Stimulated activated CD8-positive, alpha-beta memory T cell treated with anti-CD3 and anti-CD28 coated beads, Interleukin-12 subunit alpha, Interleukin-12 subunit beta, amount 100 ng/mL, for 4 hours (primary cell): ENCODE measurements at places on chromosomes 3 and 15.
A peak's percentile ranks its signal among the peaks of the same experiment; 100 is the strongest.

DNA sequence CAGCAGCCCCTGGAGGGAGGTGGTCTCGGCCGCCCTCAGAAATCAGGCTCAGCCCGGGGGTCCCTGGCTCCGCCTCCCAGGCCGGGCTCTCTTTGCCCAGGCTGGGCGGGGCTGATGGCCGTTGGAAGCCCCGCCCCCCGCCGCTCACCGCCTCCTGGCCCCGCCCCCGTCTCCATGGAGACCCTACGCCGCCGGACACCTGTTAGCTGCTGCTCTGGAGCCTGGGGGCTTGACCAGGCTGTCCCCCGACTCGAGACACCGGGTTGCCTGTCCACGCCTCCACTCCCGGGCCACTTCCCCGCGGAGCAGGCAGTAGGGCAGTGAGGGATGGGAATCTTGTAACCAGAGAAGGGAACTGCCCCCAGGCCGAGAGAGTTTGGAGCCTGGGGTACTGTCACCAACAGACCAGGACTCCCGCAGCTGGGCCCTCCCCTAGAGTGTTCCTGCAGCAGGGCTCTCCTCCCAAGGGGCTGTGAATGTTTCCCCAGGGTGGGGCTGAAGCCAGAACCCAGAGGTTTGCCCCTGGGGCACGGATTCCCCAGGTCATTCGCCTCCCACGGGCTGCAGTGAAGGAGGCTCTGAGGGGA, 27.8 kb upstream of the RPL32 start:
- DNase-seq: peak; percentile 13

GRCh38 chr15:100601617-100602063, 344 bp downstream of the LINS1 start:
- no peak for DNase-seq

DNA sequence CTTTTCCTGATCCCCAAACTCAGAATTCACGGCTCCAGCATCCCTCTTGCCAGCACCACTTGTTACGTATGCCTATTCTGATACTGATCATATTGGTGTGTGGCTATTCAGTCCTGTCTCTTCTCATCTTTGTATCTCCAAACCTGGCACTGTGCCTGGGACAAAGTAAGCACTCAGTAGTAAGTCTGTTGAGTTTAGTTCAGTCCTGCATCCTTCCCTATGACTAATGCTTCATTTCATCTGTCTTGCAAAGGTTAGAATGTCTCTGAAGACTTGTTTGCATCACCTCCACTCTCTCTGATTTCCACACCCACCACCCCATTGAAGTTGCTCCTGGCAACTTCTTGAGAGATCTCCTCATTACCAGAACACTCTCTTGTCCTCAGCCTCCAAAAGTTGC, 80.3 kb downstream of the HMG20A start:
- no peak for DNase-seq

DNA sequence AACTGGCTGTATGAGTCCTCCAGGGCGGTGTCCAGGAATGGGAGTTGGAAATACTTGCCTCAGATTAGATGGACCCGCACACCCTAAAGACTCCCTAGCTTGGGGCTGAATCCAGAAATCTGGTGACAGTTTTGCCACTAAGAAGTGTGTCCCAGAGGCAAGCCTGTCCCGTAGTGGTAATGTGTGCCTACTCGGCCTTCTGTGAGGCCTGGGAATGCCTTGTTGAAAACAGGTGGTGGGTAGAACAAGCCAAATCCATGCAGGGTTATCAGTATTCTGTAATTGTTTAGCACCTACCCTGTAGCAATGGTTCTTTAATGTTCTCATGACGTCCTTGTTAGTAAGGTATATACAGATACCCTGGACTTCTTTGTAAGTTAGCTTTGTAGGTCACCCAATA, 1.6 kb downstream of the C3orf52 start:
- no peak for DNase-seq

GRCh38 chr15:68790242-68790575, 30.5 kb downstream of the ANP32A start:
- no peak for DNase-seq

- DNase-seq: no peak
Observed at GRCh38 chr15:66746231-66746605, 44.2 kb downstream of the SMAD6 start.

GRCh38 chr15:33543957-33544356, 233.2 kb downstream of the RYR3 start:
- no peak for DNase-seq

GRCh38 chr3:106345353-106346027, 476.7 kb upstream of the CBLB start:
- no peak for DNase-seq

GRCh38 chr3:144488927-144489326, 517.3 kb downstream of the DIPK2A start:
- DNase-seq: no peak

DNA sequence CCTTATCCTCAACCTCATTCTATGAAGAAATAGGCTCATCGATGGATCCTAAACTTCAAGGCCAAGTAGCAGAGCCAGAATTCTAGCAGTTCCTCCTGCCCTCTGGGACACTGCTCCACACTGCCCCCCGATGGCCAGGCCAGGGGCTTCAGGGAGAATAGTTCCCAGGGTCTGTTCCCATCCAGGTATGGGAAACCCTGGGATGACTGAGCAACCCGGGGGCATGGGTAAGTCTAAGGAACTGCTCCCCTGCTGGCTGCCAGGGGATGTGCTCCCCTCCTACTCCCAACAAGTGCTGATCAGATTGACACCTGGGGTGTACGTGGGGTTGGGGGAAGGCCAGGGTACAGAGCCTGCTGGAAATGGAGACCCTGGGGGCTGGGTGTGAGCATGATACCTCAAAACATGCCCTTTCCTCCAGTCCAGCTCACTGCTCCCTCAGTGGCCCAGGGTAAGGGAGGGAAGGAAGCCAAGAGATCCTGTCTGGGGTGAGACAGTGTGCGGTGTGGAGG, 7.6 kb downstream of the ULK3 start:
- no peak for DNase-seq

GRCh38 chr3:5634411-5634810, 446.9 kb downstream of the EDEM1 start:
- no peak for DNase-seq

- no peak for DNase-seq
Observed at GRCh38 chr3:178680037-178680436, 143.8 kb downstream of the KCNMB2 start.

DNA sequence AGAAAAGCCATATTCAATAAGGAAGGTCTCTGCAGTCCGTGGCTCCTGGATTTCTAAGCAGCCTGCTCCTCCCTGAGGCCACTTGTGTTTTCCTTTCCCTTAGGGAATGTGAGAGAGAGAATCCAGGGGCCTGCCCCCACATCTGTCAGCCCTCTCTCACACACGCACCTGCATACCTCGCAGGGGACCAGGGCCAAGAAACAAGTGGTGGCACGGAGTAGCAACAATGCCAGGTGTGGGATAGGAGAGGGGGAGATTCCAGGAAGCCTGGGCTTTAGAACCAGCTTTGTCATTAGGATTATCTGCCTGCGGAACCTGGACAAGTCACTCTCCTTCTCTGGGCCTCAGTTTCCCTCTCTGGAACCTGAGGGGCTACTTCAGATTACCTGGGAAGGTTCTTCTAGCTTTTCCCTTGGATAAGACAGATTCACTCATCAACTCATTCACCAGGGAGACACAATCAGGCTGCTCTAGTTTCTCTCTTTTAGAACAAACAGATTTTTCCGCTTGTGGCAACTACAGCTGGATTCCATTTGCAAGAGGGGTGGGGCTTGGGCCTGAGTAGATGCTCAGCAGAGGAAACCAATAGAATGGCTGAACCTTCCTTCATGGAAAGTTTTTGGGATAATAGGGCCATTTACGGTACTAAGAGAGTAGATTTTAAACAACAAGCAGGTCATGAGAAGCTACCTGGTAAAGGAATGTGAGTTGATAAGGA, 19.5 kb downstream of the BCL6 start:
- no peak for DNase-seq

DNA sequence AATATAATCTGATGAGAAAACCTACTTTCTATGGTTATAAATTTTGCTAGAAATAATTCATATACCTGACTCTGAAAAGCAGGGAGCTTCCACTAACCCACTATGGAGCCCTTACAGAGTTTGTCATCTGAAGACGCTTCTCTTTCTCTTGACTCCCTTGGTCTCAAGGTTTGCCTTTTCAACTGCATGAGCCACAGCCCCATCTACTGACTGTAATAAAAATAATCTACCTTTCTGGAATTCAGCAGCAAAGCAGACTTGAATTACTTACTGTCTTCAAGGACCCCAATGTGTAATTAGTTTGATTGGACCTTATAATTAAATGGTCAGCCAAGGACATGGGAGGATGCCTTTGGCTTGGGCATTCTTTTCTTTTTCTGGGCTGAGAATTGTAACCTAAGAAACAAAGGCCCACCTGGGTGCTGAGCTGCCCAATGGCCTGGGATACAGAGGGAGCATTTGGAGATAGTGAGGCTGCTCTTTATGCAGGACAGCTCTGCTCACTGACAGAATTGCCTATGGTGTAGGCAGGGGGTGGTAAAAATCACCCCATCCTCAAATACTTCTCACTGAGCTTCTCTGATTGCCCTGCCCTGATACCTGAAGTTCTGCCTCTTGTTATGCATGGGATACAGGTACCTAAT, 178.6 kb upstream of the TRIM42 start:
- DNase-seq: no peak

DNA sequence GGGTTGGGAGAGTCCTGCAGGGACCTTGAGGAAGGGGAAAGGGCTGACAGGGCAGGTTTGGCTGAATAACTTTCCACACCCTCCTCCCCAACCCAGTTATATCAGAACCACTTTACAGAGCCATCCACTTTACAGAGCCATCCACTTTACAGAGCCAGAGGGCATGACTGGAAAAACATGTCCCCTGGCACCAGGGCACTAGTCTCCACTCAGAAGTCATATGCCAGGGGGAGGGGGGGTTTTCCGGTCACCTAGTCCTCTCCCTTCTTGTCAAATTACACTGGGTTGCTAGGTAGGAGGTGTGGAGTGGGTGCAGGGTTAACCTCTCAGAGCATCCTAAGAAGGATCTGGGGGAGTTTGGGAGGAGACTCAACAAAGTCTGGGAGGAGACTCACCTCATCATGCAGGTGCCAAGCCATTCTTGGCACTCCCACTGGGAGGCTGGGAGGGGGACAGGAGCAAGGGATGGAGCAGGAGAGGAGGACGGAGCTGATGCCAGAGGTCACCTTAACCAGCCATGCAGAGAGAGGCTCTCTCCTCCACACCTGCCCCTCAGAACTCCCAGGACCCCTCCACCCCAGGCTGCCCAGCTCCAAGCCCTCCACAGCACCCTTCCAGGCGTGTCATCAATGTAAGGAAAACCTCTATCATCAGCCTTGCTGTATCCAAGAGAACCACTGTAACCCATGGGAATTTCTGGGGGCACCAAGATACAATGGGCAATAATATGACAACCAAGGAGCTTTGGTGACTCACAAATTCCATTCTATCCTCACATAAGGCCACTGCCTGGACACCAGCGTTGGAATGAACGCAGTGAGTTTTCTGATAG, 1.7 kb downstream of the LRRC2 start:
- no peak for DNase-seq

DNA sequence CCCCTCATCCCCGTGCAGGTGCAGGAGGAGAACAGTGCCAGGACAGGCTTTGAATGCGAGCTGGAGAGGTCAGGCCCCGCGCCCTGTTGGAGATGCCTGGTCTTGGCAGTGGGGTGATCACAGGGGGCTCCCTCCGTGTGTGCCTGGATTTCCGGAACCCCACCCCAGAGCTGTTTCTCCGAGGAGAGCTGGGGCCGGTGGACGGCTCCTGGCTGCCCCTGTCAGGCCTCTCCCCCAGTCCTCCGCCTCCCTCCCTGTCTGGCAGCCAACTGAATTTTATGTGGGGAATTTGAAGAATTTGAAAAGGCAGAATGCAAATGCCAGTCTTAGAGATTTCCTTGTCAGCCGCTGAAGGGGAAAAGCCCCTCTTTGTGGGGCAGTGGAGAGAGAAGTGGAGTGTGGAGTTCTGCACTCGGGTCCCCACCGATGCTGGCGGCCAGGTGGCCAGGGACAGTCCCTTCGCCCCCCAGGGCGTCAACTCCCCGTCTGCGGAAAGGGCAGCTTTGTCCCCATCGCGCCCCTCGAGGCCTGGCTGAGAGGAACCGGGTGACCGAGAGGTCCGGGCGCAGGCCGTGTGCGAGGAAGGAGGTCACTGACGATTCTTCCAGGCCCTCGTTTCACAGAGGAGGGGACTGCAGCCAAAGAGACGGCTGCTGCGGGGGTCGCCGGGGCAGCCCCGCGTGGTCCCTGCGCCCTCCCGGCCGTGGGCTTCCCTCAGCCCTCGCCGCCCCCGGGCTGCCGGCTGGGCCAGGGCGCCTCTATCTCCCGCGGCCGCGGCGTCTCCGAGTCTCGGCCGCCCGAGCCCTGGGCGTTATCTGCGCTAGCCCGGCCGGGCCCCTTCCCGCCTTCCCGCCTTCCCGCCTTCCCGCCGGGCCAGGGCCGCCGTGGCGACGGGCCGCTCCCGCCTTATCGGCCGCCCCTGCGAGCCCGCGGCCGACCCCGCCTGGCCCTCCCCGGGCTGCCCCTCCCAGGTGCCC, 56.0 kb upstream of the LCTL start:
- no peak for DNase-seq

GRCh38 chr3:161939918-161940620, 443.5 kb downstream of the OTOL1 start:
- no peak for DNase-seq

GRCh38 chr15:33236841-33237509, 42.5 kb upstream of the FMN1 start:
- DNase-seq: no peak

DNA sequence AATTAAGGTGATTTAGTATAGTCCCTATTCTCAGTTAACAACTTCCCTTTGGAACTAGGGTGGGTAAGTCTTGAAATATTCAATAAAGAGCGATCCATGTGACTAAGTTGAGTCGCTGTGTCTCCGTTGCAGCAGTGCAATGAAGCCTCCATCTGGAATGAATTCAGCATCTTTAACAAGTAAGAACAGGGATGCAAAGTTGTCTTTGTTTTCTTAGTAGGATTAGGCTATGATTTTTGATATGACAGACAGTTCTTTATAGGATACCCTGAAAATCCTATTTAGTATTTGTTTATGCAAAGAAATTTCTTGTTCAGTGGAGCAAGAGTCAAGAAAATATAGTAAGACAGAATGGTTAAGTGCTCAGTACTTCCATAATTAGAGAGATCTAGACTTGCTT, 52.7 kb downstream of the RBMS3 start:
- no peak for DNase-seq

DNA sequence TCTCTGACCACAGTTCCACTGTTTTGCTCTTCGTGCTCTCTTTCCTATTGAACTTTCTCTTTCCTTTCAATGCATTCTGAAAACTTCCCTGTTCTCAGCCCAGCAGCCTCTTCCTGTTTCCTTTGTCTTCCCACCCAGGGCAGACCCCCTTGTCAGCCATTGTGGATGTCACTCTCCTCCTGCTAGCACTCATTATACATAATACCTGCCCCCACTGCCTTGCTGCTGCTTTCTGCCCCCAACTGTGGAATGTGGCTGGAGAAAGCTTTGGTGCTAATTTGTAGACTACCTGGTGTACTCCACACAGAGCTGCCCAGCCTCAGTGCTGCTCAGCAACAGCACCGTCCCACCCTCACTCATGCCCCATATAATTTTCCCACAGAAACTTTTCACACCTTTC, 80.2 kb downstream of the CHCHD6 start:
- no peak for DNase-seq
